Hypothalamus (tissue), 51 donors: ENCODE measurements at places on chromosomes 1 and 21.

DNA sequence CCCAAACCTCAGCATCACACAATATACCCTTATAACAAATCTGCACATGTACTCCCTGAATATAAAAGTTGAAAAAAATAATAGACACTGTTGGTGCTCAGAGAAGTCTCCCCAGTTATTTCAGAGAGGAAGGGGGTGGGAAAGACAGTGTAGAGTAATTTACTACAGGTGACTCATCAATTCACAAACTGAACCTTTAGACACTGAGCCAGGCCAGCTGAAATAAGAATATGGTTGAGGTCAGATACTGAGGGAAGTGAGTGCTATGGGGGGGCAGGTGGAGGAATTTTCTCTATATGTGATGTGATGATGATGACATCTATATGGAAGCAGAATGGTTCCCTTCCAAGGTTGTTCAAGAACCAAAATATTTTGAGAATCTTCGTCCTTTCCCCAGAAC is 50.1 kb downstream of the MRPL39 start:
- no peak for DNase-seq

- no peak for DNase-seq
Observed at GRCh38 chr1:84168783-84169182, 24.7 kb downstream of the PRKACB start.

DNA sequence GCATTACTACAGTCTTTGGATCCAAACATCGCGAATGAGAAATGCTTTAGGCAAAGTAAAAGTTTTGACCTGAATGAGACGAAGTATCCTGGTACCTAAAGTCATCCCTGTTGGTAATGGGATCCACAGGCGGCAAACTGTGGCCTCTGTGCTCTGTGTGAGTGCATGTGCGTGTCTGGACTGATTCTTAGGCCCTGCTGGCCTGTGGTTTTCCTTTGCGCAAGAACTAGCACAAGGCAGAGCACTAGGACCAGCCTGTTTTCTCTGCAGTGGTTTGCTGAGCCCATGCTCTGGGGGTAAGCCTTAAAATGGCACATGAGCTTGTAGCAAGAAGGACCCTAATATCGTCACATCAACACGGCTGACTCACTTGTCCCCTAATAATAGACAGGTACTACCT is 251.2 kb downstream of the DSCAM start:
- DNase-seq, result no peak

- no peak for DNase-seq
Observed at GRCh38 chr1:29105822-29106221, 17.9 kb downstream of the TMEM200B start.

DNA sequence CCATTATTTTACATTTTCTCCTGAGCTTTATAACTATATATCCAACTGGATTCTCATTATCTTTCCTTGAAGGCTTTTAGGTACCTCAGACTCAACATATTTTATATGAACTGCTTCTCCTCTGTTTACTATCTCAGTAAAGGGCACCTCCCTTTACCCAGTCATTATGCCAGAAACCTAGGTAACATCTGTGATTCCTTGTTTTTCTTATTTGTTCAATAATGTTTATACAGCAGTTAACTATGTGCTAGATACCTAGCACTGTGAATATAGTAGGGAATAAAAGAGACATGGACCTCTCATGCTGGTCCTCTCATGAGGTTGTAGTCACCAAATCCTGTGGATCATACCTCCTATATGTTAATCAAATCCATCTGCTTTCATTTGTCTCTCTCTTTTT is 25.6 kb downstream of the PPP1R12B start:
- DNase-seq, result no peak

DNA sequence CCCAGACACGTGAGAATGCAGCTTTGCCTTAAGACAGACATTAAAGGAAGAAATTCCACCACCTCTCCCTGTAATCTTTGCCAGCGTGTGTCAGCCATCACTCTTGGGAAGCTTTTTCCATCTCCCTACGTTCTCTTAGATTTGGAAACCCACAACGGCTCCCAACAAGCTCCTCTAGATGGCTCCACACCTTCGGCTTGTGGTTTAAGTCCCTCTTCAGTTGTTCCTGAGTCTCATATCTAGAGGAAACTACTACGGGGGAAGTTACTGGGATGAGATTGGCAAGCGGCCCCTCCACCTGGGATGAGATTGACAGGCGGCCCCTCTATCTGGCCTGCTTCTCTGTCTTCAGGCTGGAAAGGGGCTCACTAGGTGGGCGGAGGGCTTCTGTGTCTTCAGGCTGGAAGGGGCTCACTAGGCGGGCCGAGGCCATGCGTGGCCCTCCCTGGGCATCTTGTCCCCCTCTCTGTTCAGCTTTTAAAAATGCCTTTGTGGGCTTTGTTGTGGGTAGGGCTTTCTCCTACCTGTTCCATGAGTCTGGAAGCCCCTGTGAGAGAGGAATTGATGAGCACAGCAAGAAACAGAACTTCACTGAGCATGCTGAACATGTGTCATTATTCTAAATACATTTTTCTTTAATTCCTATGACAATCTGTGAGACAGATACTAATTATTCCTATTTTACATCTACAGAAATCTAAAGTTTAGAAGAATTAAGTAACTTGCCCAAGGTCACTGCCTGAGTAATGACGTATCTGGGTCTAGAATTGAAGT is 670.5 kb downstream of the KIF26B start:
- DNase-seq, result no peak

- no peak for DNase-seq
Observed at GRCh38 chr1:37250371-37250770, 216.1 kb upstream of the GRIK3 start.

- DNase-seq, result no peak
Observed at GRCh38 chr21:43269440-43269839, 100.6 kb downstream of the CRYAA start.

DNA sequence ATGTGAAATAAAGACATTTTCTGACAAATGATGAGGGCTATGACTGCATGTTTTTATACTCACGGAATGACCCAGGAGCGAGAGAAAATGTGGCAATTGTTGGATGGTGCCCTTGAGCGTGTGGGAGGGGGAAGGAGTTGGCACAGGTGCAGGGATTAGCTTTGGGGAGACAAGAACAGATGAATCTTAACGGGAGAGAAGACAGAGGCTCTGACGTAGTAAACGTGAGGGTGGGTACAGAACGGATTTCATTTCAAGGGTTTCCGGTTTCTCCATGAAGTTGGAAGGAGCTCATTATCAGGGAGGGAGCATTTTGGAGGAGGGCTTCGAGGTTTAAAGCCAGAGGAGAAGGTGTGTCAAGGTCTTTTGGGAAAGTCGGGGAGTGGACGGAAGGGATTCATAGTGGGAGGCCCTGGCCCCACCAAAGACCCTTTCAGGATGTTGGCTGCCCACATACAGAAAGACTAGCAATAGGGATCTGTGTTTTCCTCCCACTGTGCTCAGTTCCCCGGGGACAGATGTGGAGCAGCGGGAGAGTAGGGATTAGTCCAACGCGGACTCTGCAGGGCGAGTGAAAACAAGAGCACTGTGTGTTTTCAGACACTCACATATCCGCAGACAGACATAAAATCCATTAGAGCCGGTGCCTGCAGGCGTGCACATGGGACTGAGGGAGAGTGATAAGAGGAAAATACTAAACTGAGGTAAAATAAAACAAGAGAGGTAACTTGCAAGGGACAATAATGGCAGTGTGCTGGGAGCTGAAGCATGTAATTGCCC is 584.1 kb downstream of the AJAP1 start:
- DNase-seq, result no peak

- no peak for DNase-seq
Observed at GRCh38 chr1:32208891-32209328, at the start of gene DCDC2B. Gene DCDC2B (plus strand): TSS chr1:32209089. CDS start chr1:32209094, 5 bp downstream.

DNA sequence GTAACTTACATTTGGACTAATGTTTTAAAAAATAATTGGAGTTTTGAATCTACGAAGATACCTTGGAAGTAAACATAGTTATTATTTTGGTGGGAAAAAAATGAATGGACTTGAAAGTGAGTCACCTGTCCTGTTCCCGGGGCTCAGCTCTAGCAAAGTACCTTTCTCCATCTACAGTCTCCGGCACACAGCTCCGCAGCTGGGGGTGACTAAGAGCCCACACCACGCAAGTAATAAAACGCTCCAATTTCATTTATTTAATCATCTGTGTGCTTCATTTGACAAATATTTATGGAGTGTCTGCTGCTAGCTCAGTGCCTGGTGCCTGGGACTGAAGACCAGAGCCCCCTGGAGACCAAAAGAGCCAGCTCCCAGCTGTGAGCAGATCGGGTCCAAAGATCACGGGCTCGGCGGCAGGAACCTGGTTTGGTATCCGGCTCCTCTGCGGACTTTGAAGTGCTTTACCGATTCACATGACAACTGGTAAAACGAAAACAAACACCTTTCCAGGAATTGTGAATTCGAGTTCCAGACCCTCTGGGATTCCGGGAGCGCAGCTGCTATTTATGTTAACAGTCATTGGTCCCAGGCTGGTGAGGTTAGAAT is 1.7 kb upstream of the RIPK4 start:
- no peak for DNase-seq

- DNase-seq, result no peak
Observed at GRCh38 chr1:41416081-41416480, 54.8 kb downstream of the FOXO6 start.

GRCh38 chr1:61279570-61279969 is 197.2 kb downstream of the NFIA start:
- no peak for DNase-seq
